ENCODE measurements at places on chromosomes 12 and 14.

DNA sequence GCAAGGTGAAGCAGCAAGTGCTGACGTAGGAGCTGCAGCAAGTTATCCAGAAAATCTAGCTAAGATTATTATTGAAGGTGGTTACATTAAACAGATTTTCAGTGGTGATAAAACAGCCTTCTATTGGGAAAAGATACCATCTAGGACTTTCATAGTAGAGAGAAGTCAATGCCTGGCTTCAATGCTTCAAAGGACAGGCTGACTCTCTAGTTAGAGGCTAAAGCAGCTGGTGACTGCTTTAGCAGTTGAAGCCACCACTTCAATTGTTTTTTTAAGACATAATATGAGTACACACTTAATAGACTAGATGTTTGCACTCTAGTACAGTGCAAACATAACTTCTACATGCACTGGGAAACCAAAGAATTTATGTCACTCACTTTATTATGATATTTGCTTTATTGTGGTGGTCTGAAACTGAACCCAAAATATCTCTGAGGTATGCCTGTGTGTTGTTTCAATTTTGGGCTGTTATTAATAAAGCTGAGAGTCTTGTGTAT is 1026.9 kb upstream of the FOXG1 start:
- DNase-seq = no peak

GRCh38 chr12:83630526-83630925 is 943.8 kb downstream of the TMTC2 start:
- no peak for DNase-seq

- no peak for DNase-seq
Measured at GRCh38 chr12:4145990-4146859, 127.3 kb upstream of the CCND2 start.

DNA sequence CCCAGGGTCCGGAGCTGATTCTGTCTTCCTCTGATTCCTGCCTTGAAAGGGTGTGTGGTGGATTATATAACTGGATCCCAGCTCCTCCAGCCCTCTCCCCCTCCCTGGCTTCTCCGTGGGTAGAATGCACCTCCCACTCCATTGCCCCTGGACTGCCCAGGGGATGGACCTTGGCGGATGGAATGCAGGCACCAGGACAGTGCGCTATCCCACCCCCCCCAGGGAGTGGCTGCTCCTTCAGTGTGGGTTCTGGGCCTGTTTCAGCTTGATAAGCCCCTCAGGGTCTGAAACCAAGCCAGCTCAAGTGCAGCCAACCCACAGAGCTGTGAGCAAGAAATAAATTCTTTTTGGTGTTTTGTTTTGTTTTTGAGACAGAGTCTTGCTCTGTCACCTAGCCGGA is 112.4 kb upstream of the TMEM132D start:
- DNase-seq = no peak

GRCh38 chr12:40581889-40582288 is 110.3 kb upstream of the CNTN1 start:
- no peak for DNase-seq

Data from bone marrow (tissue), 2 donors.